Thoracic aorta (tissue), 2 donors: ENCODE measurements at places on chromosomes 7 and 10.

DNA sequence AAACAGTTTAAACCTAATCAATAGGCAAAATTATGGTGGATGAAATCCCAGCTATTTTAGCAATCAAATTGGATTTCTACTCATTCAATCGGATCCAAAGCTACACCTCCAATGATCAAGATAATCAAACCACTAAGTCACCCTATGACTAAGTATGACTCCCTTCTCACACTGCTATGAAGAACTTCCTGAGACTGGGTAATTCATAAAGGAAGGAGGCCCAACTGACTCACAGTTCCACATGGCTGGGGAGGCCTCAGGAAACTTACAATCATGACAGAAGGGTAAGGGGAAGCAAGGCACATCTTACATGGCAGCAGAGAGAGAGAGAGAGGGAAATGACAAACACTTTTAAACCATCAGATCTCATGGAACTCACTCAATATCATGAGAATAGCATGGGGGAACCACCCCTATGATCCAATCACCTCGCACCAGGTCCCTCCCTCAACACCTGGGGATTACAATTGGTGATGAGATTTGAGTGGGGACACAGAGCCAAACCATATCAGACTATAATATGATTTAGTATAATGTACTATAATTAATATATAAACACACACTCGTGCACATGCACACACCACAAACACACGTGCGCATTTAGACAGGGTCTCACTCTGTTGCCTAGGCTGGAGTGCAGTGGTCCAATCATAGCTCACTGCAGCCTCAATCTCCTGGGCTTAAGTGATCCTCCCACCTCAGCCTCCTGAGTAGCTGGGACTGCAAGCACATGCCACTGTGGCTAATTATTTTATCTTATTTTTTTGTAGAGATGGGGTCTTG lies 213.6 kb upstream of the FOXK1 start:
- no peak for DNase-seq

DNA sequence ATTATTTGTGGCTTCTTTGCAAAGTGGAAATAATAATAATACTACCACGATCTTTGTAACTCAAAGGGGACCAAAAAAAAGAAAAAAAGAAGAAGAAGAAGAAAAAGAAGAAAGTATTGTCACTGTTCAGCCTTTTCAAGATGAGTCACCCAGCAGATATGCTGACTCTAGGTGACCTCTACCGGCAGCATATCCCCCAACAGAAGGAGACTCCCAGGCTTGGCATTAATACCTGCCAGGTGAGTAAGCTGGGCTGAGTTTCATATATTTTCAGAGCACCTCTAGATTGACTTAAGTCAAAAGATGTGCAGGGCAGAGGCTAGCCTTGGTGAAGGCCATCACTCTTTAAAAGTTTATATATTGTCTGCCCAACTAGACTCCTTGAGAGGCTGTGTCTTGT lies 30.4 kb upstream of the GPR26 start:
- no peak for DNase-seq

DNA sequence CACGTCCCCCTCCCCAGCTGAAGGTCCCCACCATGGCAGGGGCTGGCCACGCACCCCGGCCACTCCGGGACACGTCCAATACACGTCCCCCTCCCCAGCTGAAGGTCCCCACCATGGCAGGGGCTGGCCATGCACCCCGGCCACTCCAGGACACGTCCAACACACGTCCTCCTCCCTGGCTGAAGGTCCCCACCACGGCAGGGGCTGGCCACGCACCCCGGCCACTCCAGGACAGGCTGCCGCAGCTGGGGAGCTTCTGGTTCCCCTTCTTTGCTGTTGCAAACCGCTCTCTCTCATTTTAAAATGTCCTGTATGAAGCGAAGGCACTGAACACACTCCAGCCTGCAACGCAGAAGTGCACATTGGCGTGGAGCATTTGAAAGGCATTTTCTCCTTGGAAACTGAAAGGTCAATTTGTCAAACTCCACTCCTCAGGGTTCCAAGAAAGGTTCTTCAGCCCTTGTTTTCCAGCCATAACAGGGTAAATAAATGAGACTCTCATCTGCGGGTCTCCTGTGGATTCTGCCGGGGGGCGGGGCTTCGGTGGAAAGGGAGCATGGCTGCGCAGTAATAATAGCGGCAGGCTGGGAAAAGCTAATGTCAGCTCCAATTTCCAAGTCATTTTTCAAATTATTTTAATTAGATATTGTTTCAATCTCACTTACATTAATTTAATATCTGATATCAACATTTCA lies 580.3 kb downstream of the DNAJB6 start:
- DNase-seq, result no peak

DNA sequence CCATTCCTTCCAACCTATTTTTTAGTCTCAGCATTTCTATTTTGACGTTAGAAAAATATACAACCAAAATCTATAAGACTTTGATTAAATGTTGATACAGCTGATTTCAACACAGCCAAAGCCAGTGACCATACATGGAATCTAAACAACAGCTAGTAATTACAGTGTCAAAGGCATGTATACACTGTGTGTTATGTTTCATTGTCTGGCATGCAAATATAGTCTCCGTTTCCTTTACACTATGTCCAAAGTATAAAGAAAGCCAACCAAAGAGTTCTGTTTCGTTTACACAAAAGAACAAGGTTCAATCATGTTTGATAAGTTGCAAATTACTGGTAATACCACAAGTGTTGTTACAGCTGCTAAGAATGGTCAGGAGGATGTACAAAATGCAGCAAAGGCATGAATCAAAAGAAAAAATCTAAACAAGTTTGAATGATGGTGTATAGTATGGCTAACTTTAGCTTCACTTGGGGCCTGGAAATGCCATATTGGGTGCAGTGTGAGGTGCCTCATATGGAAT lies 268.3 kb upstream of the FERD3L start:
- DNase-seq, result no peak

GRCh38 chr7:87267239-87267900 lies 47.8 kb upstream of the TMEM243 start:
- no peak for DNase-seq

DNA sequence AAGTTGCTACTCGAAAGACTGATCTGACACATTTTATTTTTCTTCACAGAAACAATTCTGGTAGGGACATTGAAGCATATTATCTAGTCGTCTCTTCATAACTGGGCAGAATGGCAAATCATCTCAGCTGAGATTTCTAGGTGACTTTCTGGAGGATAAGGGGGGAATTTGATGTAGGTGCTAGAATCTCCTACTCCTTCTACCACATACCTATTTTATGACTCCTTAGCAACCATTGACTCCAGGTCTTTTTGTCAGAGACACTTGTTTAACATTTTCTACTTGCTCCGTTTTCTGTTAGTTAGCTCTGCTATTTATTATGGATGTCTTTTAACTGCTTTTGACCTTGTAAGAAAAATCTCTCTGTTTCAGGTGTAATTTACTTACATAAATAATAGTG lies 380.9 kb upstream of the SEMA3C start:
- no peak for DNase-seq

- no peak for DNase-seq
Measured at GRCh38 chr10:125624800-125625199, 58.2 kb downstream of the TEX36 start.

GRCh38 chr10:69656742-69657269 lies 26.8 kb downstream of the FAM241B start:
- no peak for DNase-seq

DNA sequence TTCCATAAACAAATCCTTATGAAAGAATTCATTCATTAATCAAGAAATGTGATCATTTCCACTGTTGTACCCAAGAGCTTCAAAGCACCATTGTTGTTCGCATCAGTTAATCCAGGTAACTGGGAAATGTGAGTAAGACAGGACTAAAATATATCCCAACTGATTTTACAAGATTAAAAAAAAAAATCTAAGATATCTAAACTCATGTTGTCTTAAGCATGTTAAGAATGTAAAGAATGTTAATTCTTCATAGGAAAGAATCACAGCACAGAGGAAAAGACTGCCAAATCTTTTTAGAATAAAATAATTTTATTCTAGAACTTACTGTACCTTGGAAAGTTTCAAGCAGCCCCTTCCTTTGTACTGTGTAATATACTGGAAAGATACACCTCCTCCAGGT lies 16.4 kb downstream of the FZD1 start:
- DNase-seq, result no peak

- DNase-seq, result no peak
Measured at GRCh38 chr7:108196004-108196403, 65.8 kb upstream of the LAMB4 start.

DNA sequence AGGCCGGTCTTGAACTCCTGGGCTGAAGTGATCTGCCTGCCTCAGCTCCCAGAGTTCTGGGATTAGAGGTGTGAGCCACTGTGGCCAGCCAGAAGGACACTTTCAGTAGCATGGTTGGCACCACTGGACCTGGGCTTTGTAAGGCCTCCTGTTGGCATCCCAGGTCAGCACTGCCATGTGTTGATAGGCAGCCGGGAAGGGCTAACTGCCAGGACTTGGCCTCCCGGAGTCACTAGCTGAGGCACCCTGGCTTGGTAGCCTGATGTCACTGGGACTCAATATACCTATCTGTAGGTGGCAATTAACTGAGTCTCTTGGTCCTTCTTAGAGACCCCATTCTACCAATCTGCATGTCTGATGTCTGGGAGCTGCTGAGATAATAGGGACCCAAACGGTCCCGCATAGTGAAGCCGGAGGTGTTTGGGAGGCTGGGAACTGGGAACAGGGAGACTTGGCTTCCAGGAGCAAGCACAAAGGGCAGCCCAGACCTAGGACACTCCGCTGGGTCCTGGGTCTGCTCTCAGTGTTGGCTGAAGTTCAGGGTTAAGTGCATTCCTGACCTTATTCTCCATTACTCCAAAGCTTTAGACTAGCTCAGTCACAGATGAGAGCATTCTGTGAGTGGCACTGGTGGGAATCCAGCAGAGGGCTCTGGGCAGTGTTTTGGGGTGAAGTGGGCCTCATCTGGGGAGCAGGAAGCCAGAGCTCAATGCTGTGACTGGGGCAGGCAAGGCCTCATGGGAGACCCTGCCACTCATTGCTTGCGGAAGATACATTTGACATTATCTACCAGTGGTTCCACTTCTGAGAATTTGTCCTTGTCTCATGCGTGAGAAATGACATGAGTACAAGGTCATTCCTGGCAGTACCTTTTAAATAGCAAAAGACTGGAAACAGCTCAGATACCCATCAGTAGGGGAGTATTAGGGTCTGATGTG lies 2.7 kb downstream of the LHPP start:
- no peak for DNase-seq

DNA sequence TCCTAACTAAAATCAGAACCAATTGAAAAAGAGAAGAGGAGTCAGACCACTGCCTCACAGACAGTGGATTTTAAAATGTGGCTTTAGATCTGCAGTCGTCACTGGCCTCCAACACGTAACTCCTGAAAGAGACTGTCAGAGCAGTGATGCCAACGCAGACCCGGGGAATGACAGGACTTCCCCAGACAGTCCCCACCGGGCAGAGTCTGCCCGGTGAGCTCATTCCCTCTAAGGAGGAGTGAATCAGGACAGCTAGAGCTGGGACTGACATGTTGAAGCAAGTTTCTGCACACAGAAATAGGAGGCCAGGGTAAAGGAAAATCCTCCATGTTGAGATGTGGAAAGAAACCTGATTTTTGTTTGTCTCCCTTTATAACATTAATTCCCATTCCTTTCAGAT lies 105.0 kb downstream of the TES start:
- no peak for DNase-seq

DNA sequence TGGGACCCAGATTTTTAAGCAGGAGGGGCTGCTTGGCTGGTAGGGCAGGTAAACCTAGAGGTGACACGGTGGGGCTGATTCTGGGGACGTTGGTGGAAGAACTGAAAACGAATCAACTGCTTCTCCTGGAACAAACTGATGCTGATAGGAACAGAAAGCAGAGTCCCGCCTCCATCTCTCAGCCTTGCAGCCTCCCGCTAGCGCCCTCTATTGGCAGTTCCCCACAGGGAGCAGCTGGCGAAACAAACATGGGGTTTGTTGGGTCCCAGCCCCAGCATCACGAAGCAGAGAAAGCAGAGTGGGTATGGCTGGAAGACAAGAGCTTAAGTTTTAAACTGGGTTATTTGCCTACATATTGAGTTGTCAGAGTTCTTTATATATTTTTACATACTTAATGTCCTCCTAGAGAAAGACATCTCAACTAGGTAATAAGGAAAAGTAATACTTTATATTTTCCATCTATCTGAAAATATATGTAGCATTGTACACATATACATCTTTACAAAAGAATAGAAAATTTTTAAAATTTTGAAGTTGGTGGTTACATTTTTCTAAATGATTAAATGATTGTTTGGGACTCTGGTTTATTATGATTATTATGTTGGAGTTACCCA lies 42.3 kb upstream of the FOXI2 start:
- no peak for DNase-seq

GRCh38 chr7:111274857-111275256 lies 183.9 kb downstream of the LRRN3 start:
- no peak for DNase-seq

- no peak for DNase-seq
Measured at GRCh38 chr10:1315178-1315577, 259.0 kb downstream of the WDR37 start.

DNA sequence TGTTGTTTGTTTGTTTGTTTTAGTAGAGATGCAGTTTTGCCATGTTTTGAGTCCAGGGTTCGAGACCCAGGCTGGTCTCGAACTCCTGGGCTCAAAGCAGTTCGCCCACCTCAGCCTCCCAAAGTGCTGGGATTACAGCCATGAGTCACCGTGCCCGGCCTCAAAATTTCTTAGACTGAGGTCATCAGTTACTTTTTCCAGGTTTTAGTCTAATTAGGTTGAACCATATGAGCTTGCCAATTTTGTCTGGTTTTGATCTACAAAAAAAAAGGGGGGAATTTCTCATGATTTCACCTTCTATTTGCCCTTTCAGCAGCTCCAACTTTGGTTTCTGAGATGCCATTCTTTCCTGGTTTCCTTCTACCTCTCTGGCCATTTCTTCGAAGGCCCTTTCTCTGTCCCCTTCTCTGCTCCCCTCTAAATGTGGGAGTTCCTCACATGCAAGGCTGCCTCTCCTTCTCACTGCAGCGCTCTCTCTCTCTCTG lies 5.5 kb downstream of the CUEDC2 start:
- DNase-seq, result no peak

- no peak for DNase-seq
Measured at GRCh38 chr7:129166745-129167144, 21.7 kb upstream of the SMO start.

DNA sequence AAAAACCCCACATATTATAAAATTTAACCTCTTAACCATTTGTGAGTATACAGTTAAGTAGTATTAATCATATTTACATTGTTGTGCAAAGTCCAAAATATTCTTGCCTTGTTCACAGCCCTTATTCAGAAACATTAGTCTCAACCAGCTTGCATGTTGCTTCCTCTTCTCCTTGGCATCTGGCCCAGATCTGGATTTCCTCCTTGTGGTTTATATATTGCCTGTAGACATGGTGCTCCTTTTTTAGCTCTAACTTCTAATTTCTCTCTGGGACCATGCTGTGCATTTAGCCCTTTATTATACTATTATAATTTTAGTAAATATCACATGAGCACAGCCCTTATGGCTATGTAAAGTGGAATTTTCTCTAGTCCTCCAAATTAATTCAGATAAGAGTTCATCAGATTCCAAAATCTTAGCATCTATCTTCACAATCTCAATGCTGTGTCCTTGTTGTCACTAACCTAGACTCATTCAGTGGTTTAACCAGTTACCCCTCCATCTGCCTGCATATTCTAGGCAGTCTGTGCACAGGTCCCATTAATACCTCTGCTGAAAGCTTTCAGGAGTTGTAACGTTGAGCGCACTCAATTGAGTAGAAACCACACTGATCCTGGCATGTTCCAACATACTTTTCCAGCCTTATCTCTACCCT lies 7.9 kb downstream of the CPED1 start:
- DNase-seq, result peak; percentile 41
